MCF 10A (cell line): ENCODE measurements at places on chromosomes 12 and 14. TPM values are rescaled to one million over a fixed set of nuclear protein-coding genes. Genes with fewer than 3 reads are reported as not detected.

Gene C14orf93
- total RNA-seq: 6.1 and 7.1 TPM in 2 replicates

Gene PRR4
- 4.6 and 7.7 TPM in 2 replicates for total RNA-seq

Gene GPR132
- 0.42 TPM in 1 of 2 replicates, not detected in the other for total RNA-seq

DNA sequence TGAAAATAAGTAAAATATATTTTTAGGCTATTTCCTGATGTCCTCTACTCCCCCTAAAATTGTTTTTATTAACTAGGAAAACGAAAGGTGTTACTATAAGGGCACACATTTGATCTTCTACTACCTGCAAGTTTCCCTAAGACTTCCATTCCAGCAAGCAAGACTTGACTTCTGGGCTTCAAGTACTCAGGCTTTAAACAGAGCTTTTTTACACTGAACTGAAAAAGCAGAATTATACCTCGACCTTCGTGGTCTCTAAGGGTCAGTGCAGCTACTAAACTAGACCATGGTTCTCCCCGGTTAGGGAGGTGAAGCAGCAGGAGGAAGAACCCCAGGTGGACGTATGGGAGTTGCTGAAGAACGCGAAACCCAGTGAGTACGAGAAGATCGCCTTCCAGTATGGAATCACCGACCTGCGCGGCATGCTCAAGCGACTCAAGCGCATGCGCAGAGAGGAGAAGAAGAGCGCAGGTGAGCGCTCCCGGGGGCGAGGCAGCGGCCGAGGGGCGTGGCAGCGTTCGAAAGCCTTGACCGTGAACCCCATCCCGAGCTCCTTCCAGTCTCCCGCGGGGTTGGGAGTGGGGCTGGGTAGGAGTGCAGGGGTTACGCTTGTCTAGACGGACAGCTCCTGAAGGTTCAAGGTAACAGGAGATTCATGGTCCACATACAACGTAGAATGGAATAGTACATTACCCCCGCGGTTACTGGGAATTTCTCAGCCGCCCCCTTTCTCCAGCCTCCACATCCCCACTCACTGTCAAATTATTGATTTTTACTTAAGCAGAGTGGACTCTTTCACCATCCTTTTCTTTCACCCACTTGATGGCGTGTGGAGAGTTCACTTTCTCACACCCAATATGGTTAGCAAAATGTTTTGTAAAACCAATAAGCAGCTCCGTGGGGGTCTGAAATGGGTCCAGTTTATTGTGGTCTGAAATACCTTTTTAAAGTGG, 47.6 kb downstream of the MYBPC1 start:
- DNase-seq: no peak

DNA sequence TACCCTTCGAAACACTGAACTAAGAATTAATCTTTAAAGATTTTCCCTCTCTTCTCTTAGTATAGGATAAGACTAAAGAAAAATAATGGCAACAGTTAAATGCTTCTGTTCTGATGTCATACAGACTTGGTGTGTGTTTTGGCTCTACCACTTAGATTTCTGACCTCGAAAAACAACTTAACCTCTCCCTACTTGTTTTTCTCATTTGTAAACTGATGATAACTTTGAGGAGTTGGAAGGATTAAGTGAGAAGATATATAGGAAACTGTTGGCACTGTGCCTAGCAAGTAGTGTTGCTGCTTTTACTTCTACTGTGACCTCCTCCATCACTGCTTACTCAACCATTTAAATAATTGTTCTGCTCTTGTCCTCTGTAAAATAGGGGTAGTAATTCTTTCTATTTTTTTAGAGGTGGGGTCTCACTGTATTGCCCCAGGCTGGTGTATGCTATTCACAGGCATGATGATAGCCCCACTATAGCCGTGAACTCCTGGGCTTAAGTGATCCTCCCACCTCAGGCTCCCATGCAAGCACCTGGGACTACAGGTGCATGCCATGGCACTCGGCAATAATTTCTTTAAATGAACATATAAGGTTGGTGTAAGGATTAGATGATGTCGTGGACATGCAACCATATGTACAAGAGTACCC, 22.4 kb downstream of the PALS1 start:
- peak; percentile 35 for DNase-seq

- no peak for DNase-seq
Measured at GRCh38 chr12:49689237-49689636, 18.0 kb downstream of the FMNL3 start.

DNA sequence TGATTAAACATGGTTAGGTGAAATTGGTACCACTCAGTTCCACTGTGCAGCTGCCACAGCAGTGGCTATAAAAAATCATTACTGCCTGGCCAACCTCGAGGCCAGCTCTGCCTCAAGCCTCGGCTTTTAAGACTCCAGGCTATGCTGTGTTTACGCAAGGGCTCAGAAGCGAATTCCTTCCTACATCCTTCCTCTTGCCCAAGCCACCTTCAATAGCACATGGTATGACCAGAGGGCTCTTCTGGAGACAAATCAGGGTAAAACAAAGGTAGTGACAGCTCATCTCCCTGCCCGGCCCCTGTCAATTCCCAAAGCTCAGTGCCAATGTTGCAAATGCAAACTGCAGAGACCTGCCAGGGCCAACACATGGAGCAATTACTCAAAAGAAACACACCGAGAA, 31.9 kb downstream of the NUAK1 start:
- DNase-seq: peak; percentile 94
